ENCODE measurements at places on chromosomes 16 and 17.
A peak's percentile ranks its signal among the peaks of the same experiment; 100 is the strongest.

GRCh38 chr17:72594248-72594647 is 473.4 kb downstream of the SOX9 start:
- no peak for DNase-seq

DNA sequence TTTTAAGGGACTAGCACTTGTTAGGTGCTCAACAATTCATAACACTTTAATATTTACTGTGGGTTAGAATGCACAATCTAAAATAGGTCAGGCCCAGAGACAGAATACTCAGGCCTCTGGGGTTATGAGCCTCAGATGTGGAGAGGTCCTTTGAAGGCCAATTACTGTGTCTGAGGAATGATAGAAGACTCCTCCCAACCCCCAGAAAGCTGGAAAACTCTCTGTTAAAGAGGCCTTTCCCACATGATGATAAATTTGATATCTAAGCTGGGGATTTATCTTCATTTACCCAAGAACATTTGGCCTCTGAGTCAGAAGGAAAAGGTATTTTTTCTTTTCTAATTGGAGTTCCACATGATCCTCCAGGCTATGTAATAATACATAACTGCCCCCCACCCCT is 41.1 kb upstream of the MMD start:
- DNase-seq, result no peak

DNA sequence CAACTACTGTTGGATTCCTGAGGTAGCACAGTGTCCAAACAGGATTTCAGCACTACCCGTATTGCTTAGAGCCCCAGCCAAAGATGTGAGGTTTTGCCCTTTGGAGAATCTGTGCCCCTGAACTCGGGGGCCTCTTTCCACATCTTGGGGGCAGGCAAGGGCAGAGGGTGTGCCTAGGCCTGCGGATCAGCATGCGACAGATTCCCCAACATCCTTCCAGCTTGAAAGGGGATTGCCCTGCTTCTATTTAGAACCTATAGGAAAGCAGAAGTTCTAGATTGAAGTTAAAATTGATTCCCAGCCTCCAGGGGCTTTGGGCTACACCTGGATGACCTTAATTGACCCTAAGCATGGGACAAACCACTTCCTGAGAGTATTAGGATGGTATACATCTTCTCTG is 19.6 kb downstream of the NOD2 start:
- DNase-seq, result no peak

- DNase-seq, result no peak
These were observed 16.3 kb downstream of the TTLL6 start for GRCh38 chr17:48800626-48801217.

GRCh38 chr17:57574040-57574513 is 171.0 kb downstream of the CCDC182 start:
- DNase-seq, result no peak

DNA sequence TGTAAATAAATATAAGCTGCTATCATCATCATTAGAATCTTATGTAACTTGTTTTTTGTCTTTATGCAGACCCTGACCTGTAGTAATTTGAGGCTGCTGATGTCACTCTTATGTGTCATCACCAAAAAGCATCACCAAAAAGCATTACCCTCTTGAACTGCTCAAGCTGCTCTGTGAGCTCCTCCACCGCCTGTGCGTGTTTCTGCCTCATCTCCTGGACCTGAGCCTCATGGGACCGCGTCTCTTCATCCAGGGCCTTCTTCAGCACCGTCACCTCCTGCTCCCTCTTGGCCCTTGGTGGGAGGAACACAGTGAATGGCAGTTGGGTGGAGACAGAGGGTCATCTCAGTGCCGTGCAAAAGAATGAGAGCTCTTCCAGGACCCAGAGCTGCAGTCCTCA is 82.4 kb downstream of the NDE1 start:
- no peak for DNase-seq

- DNase-seq, result no peak
These were observed 200.4 kb downstream of the AXIN2 start for GRCh38 chr17:65360961-65361552.

GRCh38 chr17:6569370-6570285 is 13.3 kb upstream of the PITPNM3 start:
- DNase-seq, result no peak

GRCh38 chr17:3639981-3640596 is 3.5 kb downstream of the CTNS start:
- no peak for DNase-seq

DNA sequence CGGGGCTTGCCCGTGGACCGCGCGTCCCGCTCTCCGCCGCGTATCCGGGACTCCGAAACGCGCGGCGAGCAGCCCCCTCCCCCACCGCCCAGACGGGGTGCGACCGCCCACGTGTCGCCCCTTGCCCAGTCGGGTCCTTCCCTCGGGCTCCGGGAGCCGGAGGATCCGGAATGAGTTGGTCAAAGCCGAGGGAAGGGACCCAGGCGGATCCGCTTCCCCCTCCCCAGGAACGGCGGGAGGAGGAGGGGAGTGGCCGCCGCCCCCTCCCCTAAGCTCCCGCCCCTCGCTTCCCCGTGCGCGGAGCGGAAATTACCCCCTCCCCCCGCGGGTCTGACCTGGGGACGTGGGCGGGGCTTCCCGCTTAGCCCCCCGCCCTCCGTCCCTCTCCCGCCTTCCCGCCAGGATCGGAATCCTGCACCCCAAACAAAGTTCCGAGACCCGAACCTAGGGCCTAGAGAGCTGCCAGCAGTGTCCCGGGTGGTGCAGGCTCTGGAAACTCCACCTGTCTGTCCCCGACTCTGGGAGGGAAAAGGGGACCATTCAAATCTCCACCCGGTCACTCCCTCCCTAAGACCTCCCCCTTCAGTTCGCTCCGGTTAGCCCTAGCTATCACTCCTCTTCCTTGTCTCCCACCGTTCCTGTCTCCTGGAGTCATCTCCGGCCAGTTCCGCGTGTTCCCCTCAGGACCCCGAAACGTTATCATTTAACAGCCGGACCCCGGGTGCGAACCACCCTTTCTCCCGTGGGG is 1.0 kb upstream of the IGF2BP1 start:
- DNase-seq, result peak; percentile 35

DNA sequence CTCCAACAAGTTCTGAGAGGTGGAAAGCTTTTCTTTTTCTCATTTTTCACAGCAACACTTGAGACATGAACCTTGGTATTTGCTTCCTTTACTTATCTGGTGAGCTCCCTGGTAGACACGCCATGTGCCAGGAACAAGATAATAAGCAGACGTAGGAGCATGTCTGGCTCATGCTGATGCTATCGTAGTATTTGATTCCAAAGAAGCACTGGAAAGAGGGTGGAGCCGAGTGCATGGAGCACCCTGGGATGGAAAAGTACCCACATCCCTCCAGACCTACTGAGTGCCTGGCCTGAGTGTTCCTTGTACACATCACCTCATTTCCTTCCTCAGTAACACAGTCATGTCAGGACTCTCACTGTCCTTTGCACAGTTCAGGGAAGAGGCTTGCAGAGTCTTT is 231.0 kb downstream of the CBLN1 start:
- DNase-seq, result no peak

DNA sequence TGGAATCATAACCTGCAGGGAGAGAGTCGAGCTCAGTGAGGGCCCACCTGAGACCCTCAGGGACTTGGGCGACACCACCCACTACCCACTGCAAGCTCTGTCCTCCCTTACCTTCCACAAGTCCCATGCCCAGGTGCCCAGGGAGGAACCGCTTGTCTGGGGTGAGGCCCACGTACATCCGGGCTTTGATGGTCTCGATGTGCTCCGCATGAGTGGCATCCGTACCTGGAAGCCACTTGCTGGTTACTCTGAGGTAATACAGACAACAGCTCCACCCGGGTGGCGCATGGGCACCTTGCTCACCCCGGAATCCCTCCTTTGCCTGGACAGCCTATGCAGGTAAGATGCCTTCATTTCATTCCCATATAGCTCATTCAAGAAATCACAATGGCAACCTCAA is 24.8 kb downstream of the MIEF2 start:
- DNase-seq, result no peak

DNA sequence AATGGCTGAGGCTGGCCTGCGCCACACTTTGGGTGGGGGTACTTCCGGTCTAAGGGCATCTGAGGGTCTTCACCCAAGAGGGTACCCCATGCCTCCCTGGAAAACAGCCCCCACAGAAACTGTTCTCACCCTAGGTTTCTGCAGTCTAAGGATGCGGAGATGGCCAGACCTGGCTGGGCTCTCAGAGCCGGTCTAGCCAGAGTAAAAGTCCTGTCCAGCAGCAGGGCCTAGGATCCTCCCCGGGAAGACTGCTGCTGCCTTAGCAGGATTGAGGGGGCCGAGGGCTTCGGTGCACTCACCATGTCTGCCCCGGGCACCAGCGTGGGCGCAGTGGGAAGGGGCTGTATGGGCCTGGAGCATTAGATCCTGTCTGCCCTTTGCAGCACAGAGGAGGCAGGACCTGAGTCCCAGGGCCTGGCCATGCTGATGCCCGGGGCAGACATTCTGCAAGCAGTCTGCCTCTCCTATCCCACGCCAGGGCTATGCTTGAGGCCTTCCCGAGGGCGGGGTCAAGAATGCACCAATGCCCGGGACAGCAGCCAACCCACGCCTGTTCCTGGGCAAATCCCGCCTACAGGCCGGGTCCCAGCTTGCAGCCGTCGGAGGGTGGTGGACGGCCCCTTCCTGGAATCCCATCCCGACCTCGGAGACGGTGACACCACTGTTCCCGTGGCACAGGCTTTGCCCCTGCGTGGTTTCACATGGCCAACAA is 54.7 kb downstream of the CBFA2T3 start:
- DNase-seq, result peak; percentile 75

GRCh38 chr16:8682551-8683259 is 8.3 kb downstream of the ABAT start:
- no peak for DNase-seq

DNA sequence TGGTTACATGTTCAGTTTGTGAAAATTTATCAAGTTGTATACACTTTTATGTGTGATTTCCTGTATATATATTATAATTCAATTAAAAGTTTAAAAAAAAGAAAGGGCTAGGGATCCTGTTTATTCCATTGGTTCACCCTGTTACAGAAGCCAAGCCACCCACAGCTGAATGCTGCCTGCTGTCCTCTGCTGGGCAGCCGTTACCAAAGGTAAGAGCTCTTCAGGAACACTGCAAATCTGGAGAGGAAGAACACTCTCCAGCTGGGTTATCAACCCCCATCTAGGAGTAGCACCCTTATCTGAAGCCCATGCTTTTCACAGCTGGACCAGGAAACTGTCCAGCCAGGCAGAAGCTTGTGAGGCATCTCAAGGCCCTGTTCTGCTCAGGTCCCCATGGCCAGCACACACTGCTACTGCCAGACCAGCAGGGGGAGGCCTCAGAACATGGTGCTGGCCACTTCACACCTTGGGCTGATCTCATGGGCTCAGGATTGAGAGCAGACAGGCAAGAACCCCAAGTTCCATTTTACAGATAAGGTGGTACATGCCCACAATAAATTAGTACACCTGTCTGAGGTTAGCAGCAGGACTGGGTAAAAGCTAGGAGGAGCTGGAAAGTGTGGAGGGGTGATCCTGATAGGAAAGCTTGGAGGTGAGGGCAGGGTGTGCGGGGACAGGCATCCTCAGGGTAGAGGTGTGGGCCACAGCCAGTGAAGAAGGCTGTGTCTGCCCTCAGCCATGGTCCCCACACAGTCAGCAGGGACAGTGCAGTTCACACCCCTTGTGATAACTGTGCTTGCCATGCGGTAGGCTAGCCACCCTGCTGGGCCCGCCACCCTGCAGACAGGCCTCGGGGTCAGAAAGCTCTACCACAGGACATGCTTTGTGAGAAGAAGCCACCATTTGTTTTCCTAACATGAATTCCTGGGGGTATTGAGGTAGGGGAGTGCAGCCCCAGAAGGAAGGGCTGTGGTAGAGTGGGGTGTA is 54.3 kb upstream of the SREBF1 start:
- DNase-seq, result no peak

GRCh38 chr17:39077866-39078265 is 73.6 kb downstream of the PLXDC1 start:
- no peak for DNase-seq

DNA sequence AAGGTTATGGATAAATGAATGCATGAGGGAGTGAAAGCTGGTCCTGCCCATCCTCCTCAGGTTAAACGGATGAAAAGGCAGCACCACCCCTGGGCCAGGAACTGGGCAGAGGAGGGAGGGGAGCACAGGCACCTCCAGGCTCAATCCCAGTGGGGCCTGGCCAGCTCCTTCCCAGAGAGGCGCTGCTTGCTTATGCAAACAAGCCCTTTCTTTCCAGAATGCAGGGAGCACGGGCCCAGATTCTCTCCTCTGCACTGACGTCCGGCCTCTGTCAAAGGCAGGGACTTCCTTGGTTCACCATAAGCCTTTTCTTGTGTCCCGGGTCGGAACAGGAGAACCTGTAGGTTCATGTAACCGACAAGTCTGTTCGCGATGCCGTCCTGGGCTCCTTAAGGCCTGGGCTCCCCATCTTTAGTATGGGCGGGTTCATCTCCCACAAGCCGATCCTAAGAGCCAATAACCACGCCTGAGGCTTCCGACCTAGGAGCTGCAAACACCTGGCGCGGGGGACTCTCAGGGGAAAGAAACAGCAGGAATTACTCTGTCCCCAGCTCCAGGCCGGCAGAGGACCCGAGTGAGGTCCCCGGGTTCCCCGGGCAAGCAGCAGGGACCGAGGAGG is 16.3 kb downstream of the ENPP7 start:
- no peak for DNase-seq

GRCh38 chr17:10120749-10121148 is 77.7 kb downstream of the GAS7 start:
- DNase-seq, result no peak

DNA sequence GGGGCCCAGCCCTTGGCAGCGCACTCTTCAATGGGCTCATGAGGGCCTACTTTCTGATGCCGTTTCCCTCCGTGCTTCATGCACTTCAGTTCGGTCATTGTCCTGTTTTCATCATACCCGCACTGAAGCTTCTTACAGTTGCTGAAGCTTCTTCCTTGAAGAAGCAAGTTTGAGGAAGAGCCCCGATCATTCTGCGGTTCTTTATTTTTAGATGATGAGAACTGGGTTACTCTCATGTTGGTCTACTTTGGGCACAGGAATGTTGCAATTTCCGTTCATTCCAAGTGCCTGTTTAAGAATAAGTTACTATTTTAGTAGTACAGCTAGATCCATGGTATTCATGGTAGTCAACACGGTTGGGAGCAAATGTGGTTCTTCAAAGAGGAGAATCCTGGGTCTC is 587.7 kb upstream of the HSBP1 start:
- no peak for DNase-seq

- DNase-seq, result no peak
These were observed 8.5 kb downstream of the C17orf100 start for GRCh38 chr17:6660101-6660500.

GRCh38 chr17:50908140-50908859 is 42.1 kb upstream of the TOB1 start:
- no peak for DNase-seq

GRCh38 chr16:17145029-17145428 is 325.7 kb downstream of the XYLT1 start:
- DNase-seq, result no peak

DNA sequence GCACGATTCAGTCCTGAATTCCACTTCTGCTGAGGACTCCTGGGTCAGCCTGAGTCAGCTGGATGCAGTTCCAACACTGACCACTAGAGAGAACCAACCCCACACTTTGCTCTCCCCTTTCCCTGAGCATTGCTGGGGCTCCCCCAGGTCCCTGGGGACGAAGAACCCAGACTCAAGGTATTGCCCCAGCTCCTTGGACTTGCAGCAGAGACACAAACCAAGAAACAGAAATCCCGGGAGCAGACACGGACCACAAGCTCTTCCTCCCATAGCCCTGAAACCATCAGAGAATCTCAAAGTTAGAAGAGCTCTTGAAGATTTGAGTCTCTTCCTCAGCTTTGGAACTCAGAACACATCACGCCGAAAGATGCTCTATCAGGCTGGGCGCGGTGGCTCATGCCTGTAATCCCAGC is 678 bp upstream of the GH1 start:
- peak; percentile 57 for DNase-seq

GRCh38 chr16:88781140-88782077 is 3.6 kb downstream of the PIEZO1 start:
- no peak for DNase-seq
